ENCODE measurements at places on chromosomes 16 and 17.

DNA sequence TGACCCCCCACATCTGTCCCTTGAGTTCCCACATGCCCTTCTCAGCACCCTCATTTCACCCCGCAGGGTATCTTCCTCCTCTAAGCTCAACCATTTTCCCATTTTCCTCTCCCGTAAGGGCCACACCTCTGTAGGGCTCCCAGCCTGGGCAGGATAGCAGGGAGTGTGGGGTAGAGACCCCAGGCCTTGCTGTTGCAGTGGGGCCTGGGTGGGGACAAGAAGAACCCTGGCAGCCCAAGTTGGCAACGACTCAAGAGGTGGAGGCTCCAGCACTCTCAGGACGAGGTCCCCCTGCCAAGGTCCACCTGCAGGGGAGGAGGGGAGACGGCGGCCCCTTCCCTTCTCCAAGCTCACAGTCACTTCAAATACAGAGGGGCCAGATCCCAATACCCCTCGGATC, 2.0 kb upstream of the TMEM92 start:
- no peak for DNase-seq

DNA sequence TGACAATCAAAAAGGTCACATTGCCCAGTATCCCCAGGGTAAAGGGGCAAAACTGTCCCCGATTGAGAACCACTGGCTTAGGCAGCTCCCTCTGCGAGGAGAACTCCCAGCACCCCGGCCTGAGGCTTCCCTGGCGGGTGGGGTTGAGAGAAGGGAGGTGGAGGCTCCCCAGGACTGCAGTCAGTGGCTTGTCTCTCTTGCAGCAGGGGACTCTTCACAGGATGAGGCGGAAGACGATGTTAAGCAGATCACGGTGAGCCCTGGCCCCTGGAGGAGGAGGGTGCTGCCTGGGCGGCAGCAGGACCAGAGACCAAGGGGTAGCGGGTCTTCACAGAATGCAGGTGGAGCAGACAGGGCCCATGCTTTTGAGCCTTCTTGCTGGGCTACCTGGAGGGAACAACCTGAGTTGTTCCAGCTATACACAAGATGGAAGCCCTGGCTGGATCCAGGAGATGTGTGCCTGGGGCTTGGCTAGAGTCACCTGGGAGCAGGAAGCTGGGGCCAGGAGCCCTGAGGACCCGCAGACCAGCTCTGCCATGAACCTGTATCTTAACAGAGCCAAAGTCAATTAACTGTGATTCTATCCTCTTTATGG, 16.8 kb downstream of the POLR3E start:
- DNase-seq: no peak

- DNase-seq: peak; percentile 27
These were observed at the start of gene HS3ST2 for GRCh38 chr16:22813948-22814710. Gene HS3ST2 (plus strand): TSS chr16:22814162. CDS start chr16:22814611, 449 bp downstream.

GRCh38 chr17:44533533-44534246, 23.6 kb upstream of the FZD2 start:
- DNase-seq: peak; percentile 79

DNA sequence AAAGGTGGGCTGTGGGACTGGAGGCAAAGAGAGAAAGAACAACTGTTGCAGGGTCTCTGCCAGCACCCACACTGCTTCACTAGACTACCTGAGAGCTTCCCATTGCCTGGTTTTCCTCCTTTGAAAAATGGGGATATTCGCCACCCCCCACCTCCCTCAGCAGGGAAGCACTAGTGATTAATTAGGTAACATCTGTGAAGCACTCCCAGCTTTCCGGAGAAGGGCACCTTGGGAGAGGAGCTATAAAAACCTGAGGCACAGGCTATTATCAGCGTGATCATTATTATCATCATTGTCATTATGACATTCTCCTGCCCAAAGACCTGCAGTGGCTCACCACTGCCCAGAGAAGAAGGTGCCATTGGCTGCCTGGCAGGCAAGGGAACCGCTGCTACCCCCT, 83.5 kb downstream of the XYLT1 start:
- DNase-seq: no peak

DNA sequence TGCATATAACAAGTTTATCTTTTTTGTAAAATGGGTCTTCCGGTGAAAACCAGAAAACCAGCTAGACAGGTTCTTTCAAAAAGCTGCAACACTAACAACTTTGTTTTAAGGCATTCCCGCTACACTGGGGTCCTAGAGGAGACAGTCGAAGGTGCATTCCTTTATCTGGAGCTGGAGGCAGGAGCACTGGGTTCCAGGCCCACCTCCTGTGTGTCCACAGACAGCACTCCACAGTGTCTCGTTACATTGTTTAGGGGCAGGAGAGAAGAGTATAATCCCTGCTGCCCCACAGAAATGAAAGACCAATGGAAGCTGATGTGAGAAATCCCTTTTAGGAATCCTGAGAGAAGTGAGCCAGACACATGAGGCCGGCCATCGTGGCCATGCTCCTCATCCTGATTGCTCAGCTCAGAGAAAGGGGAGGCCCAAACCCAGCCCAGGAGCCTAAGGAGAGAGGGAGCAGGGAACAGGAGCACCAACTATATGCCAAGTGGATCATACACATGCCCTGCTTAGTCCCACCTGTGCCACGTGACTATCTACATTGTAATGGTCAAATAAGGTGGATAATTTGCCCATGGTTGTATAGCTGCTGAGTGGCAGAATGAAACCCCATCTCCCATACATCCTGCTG, 59.5 kb downstream of the CCDC182 start:
- no peak for DNase-seq

DNA sequence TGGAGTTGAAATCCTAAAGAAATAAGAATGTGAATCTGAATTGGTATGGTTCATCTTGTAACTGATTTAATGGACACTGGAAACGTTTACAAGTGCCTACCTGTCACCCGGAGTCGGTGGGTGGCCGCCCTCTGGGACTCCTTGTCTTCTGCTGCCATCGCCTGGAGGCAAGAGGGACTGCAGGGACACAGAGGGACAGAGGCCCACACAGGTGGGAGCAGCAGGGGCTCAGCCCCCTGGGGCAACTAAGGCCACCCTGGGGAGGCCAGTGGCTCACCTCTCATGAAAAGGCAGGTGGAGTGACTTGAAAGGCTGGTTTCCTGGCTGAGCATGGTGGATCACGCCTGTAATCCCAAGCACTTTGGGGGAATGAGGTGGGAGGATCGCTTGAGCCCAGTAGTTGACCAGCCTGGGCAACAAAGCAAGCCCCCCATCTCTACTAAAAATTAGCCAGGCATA, 23.2 kb downstream of the TMEM92 start:
- DNase-seq: peak; percentile 76

DNA sequence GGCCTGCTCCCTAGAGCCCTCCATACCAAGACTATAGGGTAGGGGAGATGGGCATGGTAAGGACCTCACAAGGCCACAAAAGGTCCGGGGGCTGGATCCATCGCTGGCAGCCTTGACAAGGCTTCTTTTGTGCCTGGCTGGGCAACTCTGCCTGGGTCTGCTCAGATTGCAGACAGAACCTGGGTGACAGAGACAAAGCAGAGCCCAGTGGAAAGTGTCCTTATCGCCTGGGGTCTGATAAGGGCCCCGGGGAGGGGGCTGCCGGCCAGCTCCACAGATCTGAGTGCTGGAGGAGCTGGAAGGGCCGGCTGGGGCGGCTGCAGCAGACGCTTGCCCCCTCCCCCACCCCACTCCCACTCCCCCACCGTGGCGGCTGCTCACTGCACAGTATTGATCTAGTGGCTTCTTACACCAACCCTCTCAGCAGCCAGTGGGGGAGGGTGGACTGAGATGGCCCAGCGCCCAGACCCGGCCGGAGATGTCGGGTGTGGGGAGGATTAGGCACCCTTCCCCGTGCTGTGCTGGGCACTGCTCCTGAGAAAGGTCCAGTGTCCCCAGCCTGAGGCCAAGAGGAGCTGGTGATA, 7.2 kb downstream of the MMP15 start:
- DNase-seq: peak; percentile 64

DNA sequence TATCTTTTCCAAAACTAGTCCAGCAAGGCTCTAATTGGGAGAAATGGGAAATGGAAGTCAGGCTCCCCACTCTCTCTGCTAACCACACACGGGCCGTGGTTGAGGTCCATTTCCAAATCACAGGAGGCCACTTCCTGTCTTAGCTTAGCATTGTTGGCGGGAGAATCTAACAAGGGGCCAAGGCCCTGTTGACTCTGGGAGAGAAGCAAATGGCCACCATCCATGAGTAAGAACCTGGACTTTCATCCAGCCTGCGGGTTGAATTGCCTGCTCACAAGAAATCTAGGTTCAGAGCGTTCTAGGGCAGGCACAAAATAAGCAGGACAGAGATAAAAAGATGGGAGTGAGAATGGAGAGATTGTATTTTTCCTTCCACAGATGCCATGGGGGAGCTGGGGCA, 5.7 kb downstream of the FAM20A start:
- DNase-seq: peak; percentile 21

DNA sequence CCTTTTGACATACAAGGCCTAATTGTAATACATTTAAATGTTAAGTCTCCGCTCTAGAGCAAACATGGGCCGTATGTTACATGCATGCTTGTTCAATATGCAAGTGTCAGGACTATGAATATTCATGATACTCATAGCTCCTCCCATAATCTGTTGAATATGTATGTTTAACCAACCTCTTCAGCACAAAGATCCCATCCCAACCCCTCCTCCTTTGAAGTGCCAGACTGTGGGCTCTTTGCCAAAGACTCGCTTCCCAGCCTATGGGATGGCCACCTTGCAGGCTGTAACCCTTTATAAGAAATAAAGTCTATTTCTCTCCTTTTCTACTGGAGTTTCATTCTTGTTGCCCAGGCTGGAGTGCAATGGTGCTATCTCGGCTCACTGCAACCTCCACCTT, 156.2 kb downstream of the ABCC12 start:
- no peak for DNase-seq

GRCh38 chr17:82613283-82614094, 34.8 kb downstream of the WDR45B start:
- DNase-seq: peak; percentile 74

GRCh38 chr17:2814481-2815341, 18.5 kb downstream of the RAP1GAP2 start:
- DNase-seq: no peak

GRCh38 chr17:58319173-58320162, 9.1 kb downstream of the TSPOAP1 start:
- DNase-seq: no peak

DNA sequence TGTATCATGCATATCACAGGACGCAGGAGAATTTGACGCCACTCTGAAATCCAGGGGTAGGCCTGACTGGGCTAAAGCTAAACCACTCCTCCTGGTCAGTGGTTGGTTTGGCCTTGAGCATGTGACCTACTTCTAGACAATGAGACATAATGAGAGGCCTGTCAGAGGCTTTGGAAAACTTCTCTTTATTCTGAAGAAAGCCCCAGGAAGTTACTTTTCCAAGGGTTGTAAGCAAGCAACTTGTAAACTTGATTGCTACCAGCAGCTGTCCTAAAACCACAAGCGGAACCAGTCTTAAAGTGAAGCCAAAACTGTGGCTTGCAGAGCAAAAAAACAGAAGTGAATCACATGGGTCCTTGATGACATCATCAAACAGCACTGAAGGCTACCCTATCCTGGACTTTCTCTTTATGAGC, 138.2 kb upstream of the COX10 start:
- peak; percentile 21 for DNase-seq

- no peak for DNase-seq
These were observed 28.3 kb upstream of the TMEM97 start for GRCh38 chr17:28290703-28291102.

DNA sequence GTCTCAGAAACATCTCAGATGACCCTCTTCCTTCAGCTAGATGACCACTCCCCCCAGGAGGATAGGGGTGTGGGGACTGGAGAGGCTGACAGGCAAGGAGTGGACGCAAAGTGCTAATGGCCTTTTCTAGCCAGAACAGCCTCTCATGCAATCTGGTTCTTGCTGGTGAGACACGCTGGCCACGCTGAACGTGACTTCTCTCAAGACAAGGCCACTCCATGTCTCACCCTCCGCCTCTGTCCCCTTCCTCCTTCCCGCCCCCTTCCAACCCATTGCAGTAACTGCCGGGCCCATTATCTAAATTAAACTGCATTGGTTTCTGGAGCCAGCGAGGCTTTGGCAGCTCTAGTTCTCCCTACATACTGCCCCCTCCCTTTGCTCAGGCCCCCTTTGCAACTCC, 9.5 kb downstream of the CACNA1G start:
- DNase-seq: no peak

- DNase-seq: no peak
These were observed 14.4 kb upstream of the APPBP2 start for GRCh38 chr17:60540460-60540859.

- no peak for DNase-seq
These were observed 26.6 kb upstream of the MYLK3 start for GRCh38 chr16:46774743-46775177.

GRCh38 chr17:51612692-51613091, 352.3 kb downstream of the UTP18 start:
- DNase-seq: no peak

All from head of caudate nucleus (tissue), 42 donors.